ENCODE measurements at places on chromosomes 5 and 9.

GRCh38 chr5:169002953-169003555, 297.9 kb downstream of the SLIT3 start:
- no peak for DNase-seq

DNA sequence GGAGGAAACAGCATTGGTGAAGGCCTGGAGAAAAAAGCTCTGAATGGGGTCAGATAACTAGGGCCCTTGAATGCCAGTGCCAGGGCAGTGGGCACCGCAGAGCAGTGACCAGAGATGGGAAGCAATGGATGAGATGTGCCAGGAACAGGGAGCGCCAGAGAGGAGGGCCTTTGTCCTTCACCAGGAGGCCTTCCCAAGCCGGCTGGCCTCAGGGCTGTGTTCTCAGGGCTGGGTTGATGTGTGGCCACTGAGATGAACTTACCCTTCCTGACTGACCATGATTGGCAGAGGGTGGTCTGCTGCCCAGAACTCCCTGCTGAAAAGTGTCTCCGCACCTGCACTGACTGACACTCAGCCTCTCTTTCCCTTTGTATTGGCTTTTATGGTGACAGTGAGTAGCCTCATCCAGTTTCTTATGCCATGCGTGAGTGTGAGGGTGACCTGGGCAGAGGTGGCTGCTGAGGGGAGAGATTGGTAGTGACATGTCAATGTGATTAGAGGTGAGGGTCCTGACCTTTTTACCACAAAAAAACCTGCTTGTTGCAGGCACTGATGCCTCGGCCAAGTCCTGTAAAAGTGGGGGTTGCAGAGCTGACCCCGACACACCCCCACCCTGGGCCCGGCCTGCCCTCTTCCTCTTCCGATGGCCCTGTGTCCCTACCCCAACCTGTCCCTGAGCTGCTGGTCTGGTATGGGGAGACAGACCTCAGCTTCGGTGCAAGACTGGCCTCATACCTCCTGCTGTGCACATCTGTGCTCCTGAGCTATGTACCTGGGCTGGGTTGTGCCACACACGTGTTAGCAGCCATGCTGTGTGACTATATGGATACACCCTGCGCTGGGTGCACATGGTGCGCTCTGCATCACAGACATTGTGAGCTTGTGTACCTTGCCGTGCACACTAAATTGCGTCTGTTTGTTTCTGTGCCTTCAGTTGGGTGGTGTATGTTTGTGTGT, 57.1 kb upstream of the PSD2 start:
- DNase-seq: no peak

- DNase-seq: no peak
These were observed 143.9 kb upstream of the LHFPL2 start for GRCh38 chr5:78792345-78793055.

- DNase-seq: no peak
These were observed 46.5 kb upstream of the GDNF start for GRCh38 chr5:37886242-37886905.

DNA sequence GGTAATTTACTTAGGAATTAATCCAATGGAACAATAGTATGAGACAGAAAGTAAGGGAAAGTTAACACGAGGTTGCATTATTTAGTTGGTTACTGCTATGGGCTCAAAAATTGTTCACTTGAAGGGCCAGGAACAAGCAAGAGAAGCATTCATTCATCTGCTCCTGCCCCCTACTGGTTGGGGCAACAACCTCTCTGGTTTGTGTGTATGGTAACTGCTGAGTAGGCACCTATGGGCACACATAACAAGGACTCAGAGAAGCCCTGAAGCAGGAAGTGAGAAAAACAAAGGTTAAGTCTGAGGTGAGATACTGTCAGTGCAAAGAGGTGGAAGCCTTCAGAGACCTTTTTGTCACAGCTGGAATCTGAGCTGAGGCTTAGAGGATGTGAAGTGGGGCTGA, 34.4 kb upstream of the RANBP6 start:
- DNase-seq: no peak

DNA sequence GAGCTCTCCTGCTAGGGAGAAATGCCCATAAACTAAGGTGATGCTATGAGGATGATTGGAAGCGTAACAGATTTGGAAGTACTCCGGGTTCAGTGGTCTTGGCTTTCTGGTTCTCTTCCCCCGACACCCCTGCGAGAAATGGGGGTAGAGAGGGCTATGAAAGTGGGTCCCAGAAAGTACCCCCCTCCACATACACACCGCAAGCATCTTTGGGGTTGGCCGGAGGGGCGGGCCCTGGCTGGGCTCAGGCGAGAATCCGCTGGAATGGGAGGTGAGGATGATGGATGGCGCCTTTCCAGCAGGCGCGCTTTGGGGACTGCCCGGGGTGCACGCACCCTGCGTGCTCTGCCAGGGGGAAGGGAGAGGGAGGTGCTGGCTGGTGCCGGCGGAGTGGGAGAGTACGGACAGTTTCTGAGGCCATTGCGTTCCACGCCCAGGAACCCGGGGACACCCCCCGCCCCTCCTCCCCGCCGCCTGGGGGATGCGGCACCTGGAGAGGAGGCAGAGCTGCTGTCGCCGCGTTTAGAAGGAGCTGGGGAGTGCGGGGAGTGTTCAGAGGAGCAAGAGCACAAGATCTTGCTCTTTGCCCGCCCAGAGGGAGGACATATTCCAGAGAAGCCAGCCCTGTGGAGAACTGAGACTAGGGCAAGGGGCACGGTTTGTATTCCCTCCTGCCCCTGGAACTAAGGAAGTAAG, 1.9 kb downstream of the PCSK5 start:
- peak; percentile 2 for DNase-seq

DNA sequence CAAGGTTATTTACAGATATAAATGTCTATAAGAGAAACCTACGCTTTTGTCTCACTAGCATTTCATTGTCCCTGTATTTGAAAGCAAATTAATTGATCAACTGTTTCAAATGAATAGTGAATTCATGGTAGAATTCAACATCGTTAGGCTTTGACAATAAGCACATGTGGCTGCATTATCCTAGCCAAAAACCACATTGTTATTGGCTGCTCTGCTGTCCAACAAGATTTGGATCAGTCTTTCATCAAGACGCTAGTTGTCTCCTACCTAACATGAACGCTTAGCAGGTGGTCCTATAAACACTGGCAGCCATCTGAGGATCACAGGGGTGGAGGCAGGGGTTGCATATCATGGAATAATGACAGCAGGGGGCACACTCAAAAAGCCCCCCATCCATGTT, 455.0 kb downstream of the CTNND2 start:
- no peak for DNase-seq

DNA sequence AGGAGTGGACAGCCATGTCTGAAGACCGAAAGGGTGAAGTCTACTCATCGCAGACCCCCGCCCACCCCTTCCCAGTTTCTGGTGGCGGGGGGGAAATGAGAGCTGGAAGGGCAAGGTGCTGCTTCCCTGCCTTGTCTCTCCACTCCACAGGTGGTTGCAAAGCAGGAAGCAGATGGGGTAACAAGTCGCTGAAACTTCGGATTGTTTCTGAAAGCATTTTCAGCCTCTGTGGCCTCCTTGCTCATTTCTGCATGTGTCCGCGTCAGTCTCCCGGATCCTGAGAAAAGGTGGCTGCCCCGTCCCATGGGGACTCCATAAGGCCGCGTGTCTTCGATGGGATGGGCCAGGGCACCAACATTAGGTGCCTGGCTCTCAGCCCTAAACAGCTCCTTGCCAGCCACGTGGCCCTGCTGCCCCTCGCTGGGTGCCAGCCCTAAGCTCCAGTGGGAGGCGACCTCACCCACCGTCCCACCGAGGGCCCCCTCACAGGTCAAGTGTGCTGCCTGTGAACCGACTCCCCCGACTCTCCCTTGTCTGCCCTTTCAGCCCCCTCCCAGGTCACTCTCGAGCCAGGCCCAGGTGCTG, 971 bp downstream of the PHYKPL start:
- no peak for DNase-seq
